Breast epithelium (tissue), 4 donors: ENCODE measurements at places on chromosomes 13 and 19.

GRCh38 chr13:113507505-113508345 is 17.2 kb upstream of the DCUN1D2 start:
- peaks cover 7% of the 10 kb centered on the region for H3K36me3 ChIP-seq
- H3K4me3 ChIP-seq, result no peak overlapping the region
- H3K4me1 ChIP-seq, result no peaks in the 10 kb centered on the region
- H3K27ac ChIP-seq, result no peak overlapping the region
- no peaks in the 10 kb centered on the region for H3K27me3 ChIP-seq

DNA sequence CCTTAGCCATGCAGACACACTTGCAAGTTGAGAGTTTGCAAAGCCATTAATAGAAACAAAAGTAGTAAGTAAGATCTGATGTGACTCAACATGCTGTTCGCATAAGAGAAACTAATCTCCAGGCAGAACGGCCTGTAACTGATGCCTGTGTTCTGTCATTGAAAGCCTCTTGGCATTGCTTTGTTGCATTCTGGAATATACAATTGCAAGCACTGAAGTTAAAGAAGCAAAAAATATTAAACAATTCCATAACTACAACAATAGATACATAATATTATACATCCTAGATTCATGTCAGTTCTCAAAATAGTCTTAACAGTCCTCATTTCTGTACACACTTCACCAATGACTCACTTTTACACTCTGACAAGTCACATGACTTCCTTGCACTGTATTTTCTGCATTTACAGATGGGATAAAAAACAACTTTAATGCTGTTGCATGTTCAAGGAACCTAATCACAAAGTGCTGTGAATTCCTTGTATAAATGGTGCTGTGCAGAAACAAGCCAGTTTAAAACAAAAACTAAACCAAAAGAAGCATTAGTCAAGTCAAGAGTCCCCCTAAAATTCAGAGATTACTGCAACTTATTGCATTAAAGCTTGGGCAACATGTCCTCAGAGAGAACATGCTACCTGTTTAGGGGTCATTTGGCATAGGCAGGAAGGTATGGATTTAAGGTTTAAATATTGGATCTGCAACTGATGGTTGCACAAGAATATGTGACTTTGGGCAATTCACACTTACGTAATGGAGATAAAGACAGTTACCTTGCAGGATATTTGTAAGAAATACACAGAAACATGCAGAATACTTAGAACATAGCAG is 79.5 kb upstream of the SERP2 start:
- H3K27me3 ChIP-seq, result no peaks in the 10 kb centered on the region
- no peak overlapping the region for H3K27ac ChIP-seq
- H3K36me3 ChIP-seq, result no peaks in the 10 kb centered on the region
- no peaks in the 10 kb centered on the region for H3K4me1 ChIP-seq
- DNase-seq, result no peak
- H3K4me3 ChIP-seq, result no peak overlapping the region

DNA sequence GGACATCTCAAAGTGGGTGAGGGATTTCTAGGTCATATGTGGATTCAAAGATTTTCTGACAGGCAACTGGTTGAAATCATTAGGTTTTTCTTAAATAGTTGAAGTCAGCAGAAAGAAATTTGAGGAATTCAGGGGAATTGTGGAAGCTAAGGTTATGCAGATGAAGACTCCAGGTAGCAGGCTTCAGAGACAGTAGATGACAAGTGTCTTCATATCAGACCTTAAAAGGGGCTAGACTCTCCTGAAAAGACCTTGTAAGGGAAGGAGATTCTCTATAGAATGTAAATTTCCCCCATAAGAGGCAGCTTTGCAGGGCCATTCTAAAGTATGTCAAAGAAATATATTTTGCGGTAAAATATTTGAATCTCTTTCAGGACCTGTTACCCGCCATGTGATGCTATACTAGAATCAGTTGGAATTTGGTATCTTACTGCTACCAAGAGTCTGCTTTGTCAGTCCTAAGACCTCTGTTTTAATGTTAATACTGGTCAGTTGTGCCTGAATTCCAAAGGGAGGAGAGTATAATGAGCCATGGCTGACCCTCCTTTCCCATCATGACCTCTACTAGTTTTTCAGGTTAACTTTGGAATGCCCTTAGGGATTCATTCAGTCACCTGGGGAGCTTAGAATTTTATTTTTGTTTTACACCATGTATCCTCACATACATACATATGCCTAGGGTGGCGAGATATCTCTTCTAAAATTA is 1115.5 kb upstream of the SLC10A2 start:
- no peaks in the 10 kb centered on the region for H3K36me3 ChIP-seq
- H3K27ac ChIP-seq, result no peak overlapping the region
- no peak for DNase-seq
- H3K27me3 ChIP-seq, result no peaks in the 10 kb centered on the region
- no peak overlapping the region for H3K4me3 ChIP-seq
- H3K4me1 ChIP-seq, result no peaks in the 10 kb centered on the region

DNA sequence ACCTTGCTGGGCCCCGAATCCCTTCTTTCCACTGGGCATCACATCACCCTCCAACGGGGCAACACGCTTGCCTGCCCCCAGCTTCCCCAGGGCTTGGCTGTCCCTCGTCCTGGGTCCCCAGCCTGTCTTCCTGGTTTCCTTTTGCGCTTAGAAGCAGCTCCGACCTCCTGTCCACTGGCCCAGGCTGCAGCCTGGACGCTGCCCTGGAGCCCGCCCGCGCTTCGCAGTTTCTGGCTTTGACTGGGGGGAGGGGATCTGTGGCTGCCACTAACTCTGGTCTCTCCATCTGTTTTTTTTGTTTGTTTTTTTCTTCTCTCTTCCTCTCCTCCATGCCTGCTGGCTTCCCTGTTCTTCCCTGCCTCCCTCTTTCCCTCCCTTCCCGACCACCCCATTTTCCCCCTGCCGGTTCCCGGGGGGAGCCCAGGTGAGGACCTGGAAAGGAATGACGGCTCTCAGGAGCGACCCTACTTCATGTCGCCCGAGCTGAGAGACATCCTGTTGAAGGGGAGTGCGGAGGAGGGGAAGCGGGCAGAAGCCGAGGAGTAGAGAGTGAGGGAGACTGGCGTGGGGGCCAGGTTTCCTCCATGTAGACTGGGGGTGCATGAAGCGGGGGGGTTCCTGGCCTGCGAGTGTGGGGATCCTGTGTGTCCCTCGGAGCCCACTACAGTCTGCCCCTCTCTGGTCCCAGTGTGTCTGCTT is 11.5 kb upstream of the ILF3 start:
- peaks cover 11% of the 10 kb centered on the region for H3K4me1 ChIP-seq
- H3K36me3 ChIP-seq, result no peaks in the 10 kb centered on the region
- H3K4me3 ChIP-seq, result no peak overlapping the region
- H3K27me3 ChIP-seq, result no peaks in the 10 kb centered on the region
- H3K27ac ChIP-seq, result peak overlapping the region; percentile 84
- no peak for DNase-seq

DNA sequence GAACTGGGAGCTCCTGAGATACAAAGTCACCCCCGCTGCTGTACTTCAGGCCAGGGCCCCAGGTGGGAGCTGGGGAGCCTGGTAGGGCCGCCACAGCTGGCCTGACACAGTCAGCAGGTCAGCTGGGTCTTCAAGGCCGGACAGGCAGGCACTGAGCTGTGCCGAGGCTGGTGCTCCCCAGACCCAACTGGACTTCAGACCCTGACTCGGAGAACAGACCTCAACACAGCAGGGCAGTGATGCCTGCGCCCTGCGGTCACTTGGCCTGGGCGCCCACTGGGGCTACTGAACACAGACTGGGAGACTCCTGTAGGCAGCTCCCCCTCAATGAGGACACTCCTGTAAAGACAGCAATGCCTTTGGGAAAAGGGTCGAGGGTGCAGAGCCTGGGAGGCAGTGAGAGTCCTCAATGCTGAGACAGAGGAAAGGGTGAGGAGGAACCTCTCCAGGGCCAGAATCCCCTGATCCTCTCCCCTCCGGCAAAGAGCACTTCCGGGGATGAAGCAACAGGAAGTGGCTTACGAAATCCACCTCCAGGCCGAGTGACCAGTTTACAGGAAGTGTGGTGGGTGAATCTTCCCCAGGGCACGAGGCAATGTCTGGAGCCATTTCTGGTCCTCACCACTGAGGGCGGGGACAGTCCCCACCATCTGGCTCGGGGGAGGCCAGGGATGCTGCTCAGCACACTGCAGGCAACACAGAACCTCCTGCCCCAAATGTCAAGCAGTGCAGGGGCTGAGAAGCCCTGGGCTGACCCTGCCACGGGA is 40.8 kb upstream of the ISYNA1 start:
- no peaks in the 10 kb centered on the region for H3K36me3 ChIP-seq
- no peaks in the 10 kb centered on the region for H3K27me3 ChIP-seq
- no peak for DNase-seq

DNA sequence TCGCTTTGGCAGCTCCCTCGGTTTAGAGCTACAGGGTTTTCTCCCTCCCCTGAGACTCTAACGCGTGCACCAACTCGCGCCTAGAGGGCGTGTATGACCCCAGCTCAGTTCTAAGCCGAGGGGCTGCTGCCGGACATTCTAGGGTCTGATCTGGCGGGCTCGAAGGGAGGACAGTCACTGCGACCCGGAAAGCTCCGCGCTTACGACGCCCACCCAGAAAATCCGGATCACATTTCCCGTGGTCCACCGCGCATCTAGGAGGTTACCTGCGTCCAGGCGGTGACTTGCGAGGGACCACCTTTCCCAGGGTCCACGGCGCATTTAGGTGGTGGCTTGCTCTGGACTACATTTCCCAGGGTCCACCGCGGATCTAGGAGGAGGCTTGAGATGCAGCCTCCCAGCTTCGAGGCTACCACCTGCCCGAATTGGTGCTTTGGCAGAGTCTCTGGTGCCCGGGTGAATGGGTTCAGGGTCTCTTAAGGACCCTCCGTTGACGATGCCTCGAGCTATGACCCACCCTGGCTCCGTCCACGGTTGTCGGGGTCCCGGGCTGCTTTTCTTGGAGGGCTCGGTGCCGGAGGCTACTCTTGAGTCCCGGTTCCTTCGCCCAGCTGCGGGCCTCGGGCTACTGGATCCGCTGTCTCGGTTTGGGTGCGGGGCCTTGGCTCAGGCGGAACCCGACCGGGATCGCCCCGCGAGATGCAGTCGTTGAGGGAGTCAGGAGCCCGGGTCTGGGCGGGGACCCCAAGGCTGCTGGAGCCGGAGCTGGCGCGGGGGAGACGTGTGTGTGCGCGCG is 30.5 kb downstream of the ZNF146 start:
- no peaks in the 10 kb centered on the region for H3K4me1 ChIP-seq
- no peaks in the 10 kb centered on the region for H3K27me3 ChIP-seq
